ENCODE measurements at places on chromosomes 13 and 19.

- H3K27me3 ChIP-seq = no peaks in the 10 kb centered on the region
- peaks cover 28% of the 10 kb centered on the region for H3K4me1 ChIP-seq
These were observed at the start of gene DAZAP1 for GRCh38 chr19:1407528-1408299. Gene DAZAP1 (plus strand): TSS chr19:1407586. CDS start chr19:1407774, 188 bp downstream.

DNA sequence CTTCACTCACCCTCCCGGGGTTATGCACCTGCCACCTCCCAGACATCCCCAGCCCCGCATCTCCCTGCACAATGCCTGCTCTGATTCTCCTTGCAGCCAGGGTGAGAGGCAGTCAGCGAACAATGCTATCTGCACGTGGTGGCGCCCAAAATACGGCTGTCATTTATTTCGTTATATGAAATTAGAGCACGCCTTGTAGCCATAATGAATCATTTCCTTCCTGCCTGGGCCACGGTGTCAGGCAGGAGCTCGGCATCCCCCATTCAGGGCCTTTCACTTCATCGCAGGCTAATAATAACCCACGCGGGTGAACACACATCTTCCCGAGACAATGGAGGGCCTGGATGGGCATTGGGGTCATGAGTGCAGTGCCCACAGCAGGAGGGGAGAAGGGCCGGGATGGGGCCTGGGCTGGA, 143.8 kb upstream of the ZNF507 start:
- no peak overlapping the region for H3K27ac ChIP-seq
- no peak for DNase-seq
- no peaks in the 10 kb centered on the region for H3K27me3 ChIP-seq
- no peaks in the 10 kb centered on the region for H3K4me1 ChIP-seq

- H3K4me3 ChIP-seq = no peak overlapping the region
- H3K4me1 ChIP-seq = no peaks in the 10 kb centered on the region
- DNase-seq = no peak
- H3K27me3 ChIP-seq = peaks cover 47% of the 10 kb centered on the region
These were observed 28.1 kb upstream of the KIR3DL3 start for GRCh38 chr19:54696117-54696548.

GRCh38 chr19:51803519-51803918, 8.6 kb downstream of the FPR3 start:
- H3K4me3 ChIP-seq = no peak overlapping the region
- H3K4me1 ChIP-seq = peaks cover 54% of the 10 kb centered on the region
- no peaks in the 10 kb centered on the region for H3K36me3 ChIP-seq
- no peak for DNase-seq
- no peaks in the 10 kb centered on the region for H3K27me3 ChIP-seq

DNA sequence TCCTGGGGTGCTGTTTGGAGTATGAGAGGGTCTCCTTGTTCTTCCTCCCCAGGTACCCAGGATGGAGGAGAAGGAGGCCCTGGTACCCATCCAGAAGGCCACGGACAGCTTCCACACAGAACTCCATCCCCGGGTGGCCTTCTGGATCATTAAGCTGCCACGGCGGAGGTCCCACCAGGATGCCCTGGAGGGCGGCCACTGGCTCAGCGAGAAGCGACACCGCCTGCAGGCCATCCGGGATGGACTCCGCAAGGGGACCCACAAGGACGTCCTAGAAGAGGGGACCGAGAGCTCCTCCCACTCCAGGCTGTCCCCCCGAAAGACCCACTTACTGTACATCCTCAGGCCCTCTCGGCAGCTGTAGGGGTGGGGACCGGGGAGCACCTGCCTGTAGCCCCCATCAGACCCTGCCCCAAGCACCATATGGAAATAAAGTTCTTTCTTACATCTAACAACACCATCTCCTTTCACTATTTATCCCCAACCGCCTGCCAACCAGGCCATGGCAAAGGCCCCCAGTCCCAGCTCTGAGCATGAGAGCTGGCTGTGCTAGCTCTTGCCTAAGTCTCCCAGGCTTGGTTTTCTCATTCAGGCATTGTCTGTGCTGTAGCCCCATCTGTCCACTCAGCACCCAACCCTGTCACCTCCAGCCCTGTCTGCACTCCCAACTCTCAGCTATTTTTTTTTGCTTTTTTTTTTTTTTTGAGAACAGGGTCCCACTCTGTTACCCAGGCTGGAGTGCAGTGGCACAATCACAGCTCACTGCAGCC, 11.2 kb downstream of the DKKL1 start:
- H3K27me3 ChIP-seq = no peaks in the 10 kb centered on the region
- no peaks in the 10 kb centered on the region for H3K36me3 ChIP-seq
- no peaks in the 10 kb centered on the region for H3K4me1 ChIP-seq
- no peak overlapping the region for H3K4me3 ChIP-seq
- H3K27ac ChIP-seq = no peak overlapping the region
- no peak for DNase-seq
